Fibroblast of upper back skin (primary cell): ENCODE measurements at places on chromosomes 12 and 14.
A peak's percentile ranks its signal among the peaks of the same experiment; 100 is the strongest.

DNA sequence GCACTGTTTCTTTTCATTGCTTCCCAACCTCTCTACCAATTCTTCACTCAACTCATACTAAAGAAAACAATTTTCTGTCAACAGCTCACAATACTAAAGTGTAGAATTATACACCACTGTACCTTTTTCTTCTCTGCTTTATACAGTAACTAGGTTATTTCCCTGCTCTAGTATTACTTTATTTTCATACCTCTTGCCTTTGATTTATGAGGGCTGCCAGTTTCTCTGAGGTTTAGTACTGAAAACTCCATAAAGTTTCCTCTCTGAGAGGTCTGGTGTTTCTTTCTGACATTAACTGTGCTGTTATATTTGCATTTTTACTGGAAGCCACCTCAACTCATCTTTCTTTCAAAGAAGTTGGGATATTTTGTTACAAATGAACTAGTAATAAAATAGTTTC lies 63.0 kb upstream of the GRIP1 start:
- DNase-seq: no peak

DNA sequence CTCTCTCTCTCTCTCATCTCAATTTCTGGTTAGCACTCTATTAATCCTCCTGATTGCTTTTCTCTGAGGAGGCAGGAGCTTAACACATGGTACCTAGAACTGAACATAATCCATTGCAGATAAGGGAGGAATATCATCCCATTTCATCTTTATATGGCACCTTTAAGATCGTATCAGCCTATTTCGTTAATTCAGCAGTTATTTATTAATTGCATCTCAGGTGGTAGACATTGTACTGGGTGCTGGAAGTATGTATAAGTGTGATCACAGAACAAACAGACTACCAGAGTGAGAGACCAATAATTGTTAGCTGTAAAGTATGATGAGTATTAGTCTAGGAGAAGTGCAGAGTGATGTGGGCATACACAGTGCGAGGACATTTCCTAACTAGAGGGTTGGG lies 39.0 kb downstream of the AKAP6 start:
- DNase-seq: no peak

DNA sequence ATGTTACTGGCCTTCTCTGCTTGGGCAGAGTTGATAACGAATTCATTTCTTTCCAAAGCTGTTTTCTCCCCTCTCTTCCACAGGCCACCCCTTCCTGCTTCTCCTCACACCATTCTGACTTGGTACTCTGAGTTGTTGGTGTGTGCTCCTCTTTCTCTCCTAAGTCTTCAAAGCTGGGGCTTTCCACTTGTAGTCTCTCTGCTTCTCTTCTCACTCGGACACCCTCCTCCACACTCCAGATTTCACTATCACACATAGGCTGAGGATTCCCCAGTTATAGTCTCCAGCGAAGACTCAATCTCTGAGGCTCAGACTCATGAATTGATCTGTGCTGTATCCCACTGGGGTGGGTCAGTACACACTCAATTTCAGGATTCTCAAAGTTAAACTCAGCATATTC lies 201.0 kb downstream of the SSPN start:
- DNase-seq: no peak

GRCh38 chr14:74981462-74981782 lies 21.3 kb upstream of the EIF2B2 start:
- DNase-seq: no peak

DNA sequence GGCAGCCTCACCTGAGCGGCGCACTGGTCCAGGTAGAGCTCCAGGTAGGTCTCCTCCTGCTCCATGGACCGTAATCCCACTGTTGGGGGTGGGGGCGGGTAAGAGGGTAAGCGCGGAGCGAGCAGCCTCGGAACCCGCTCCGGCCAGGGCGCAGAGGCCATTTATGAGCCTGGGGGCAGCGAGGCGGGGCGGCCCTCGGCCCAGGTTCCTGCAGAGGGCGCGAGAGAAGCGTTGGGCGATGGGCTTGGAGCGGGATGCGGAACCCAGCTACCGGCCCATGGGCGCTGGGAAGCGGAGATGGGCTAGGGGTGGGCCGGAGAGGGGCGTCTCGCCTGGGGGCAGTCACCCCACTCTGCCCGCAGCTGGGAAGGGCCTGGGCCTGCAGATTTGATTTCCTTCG lies at the start of gene TBPL2:
Gene TBPL2 (minus strand): TSS at position 232 of the 400 bp plus-strand sequence. CDS start 167 bp downstream, at position 65.
- no peak for DNase-seq

DNA sequence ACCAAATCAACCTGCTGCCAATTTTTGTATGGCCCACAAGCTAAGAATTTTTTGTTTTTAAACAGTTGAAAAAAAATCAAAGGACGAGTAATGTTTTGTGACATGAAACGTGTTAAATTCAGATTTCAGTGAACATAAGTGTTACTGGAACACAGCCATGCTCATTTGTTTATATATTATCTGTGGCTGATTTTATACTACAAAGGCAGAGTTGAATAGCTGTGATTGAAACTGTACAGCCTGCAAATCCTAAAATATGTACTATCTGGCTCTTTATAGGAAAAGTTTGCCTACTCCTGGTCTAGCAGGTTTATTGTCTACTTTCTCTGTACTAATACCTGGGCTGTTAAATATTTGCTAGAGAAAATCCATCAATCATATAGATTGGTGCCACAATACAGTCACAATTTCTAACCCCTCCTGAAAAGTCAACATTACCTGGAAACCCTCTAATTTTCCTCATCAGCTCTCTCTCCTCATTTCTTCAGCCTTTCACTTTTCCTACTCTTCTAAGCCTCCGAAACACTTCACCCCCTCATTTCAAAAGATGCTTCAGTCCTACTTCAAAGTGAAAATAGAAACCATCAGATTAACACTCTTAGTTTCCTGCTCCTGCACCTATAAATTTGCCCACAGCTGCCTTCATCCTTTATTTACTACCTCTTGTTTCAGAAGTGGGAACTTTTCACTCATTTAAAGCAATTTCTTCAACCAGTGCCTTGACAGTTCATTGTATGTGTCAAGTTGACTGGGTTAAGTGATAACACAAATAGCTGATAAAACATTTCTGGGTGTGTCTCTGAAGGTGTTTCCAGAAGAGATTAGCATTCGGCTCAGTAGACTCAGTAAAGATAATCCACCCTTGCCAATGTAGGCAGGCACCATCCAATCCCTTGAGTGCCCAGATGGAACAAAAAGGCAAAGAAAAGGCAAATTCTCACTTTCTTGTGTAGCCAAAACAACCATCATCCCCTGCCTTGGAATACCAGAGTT lies 18.0 kb upstream of the C2CD5 start:
- DNase-seq: no peak

DNA sequence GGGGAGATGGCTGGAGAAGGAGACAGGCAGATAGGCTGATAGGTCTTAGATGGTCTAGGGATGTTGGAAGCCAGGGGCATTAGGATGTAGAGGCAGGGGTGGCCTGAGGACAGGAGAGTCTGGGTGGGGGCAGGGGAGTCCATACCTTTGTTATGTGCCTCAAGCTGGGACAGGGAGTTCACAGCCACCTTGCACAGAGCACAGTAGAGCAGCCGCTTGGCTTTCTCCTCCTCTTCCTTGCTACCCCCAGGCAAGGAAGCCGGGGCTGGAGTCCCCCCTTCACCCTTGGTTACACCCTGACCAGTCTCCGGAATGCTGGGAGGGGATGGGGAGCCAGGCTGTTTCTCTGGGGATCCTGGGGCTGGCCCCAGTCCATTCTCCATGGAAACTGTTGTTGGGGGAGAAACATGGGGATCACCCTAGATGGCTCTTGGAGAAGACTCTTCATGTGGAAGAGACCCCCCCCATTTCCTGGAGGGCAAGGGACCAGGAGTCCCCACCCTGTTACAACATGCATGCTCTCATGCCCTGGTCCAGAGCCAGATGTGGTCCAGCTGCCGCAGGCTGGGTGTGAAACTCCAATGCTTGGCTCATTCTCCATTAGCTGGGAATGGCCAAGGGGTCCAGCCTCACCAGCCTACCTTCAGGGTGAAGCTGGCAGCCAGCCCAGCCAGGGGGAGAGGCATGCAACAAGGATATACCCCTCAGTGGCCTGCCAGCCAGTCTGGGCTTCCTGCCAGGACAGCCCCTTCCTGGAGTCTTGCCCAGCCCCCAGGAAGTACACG lies 7.2 kb upstream of the GPR84 start:
- no peak for DNase-seq

GRCh38 chr12:80443974-80444666 lies at the start of gene PTPRQ:
Gene PTPRQ (plus strand): TSS chr12:80444235. CDS start chr12:80444346, 111 bp downstream.
- peak; percentile 62 for DNase-seq

DNA sequence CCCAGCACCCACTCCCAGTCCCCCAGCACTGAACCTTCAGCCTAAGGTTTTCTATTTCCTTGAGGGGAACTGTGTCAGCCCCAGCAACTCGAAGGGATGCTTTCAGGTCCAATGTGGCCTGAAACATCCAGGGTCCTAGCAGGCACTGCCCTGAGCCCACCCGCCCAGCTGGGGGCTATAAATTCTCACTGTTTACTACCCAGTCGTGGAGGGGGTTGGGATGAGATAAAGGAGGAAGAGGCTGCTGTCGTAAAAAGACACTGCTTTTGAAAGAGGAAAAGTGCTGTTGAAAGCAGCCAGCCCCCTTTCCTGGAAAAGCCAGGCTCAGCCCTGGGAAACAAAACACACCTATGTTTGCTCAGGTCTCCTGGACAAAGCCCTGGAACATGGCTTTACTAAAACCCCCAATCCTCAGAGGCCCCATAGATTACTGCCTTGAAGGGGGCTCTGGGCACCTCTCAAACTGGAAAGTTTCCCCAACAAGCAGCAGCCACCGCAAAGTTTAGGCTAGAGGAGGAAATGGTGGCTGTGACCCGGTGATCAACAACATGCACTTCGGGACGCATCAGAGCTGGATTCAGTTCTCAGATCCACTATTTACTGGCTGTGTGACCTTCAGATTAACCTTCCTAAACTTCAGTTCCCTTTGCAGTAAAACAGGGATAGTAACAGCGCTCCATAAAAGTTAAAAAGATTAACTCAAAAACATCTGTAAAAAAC lies 51.0 kb downstream of the ACTN1 start:
- no peak for DNase-seq

DNA sequence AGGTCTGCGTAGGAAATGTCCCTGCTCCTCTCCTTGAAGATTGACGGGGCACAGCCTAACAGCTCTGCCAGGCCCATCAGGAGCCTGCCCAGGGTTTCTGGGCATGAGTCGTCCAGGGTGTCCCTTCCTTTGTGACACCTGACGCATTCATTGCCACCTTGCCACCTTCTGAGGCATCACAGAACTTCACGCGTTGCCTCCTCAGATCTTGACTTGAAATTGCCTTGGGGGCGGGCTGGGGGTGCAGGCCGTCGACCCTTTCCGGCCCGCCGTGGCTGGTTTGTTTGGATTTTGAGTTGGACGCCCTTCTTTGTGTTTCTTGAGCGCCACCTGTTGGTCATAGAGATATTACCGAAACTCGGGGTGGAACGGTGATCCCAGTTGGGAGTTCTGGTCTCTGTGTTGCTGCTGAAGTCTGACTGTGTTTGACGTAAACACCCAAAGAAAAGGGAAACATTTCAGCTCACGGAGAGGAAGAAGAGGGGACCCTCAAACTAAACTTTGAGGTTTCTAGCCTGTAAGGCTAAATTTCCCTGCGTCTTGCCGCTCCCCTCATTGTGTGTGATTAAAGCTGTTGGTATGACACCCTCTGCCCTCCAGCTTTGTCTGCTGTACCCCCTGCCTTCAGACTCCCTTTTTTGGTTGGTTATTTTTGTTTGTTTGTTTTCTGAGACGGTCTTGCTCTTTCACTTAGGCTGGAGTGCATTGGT lies 44.6 kb downstream of the MLXIP start:
- peak; percentile 65 for DNase-seq

DNA sequence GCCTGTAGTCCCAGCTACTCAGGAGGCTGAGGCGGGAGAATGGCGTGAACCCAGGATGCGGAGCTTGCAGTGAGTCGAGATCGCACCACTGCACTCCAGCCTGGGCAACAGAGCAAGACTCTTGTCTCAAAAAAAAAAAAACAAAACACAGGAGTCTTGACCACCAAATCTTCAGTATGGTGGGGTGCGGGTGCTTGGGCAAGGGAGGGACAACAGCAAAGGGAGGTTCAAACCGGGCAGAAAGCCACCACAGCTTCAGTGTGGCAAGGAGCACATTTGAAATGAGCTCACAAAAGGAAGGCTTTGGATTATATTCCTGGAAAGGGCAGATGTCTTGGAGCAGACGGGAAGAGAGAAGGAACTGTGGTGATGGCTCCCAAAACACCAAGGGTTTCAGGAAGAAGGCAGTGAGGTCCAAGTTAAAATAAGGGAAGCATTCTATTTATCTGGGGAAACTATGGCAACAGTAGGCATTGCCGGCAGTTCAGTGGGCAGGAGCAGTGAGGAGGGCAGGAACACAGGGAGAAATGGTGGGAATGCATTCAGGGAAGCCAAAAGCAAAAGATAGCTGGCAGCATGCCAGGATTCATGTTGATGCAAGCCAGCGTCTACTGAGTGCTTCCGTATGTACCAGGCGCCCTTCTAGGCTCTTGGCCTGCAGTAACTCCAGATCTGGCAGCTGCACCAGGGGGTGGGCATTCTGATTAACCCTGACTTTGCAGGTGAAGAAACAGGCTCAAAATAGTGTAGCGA lies 51.0 kb upstream of the SRSF5 start:
- peak; percentile 78 for DNase-seq

- DNase-seq: no peak
These were observed at the start of gene RAB35 for GRCh38 chr12:120116441-120116791. Gene RAB35 (minus strand): TSS chr12:120116753. CDS start chr12:120116650, 103 bp downstream.

DNA sequence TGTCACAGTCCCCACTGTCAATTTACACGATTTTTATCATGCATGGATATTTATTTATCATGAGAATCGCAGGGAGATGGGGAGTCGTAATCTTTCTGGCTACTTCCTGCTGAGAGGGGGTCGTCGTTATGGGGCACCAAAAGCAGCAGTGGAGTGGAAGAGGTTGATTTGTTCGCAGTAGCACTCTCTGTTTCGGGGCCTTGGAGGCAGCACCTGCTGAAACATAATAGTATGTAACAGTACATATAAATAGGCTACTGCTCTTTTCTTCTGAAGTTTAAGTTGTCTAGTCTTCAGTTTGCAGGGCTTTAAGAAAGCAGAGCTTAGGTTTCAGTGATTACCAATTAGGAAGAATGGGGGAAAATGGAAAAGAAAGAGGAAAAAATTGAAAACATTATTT lies 3.8 kb downstream of the SOAT2 start:
- no peak for DNase-seq

GRCh38 chr14:22419620-22420019 lies 169.4 kb downstream of the DAD1 start:
- peak; percentile 78 for DNase-seq

GRCh38 chr12:93339695-93340094 lies 38.0 kb upstream of the NUDT4 start:
- no peak for DNase-seq

- DNase-seq: no peak
These were observed 1.8 kb upstream of the BTG1 start for GRCh38 chr12:92147491-92147890.

- no peak for DNase-seq
These were observed 310.2 kb downstream of the MDGA2 start for GRCh38 chr14:47365233-47365632.

DNA sequence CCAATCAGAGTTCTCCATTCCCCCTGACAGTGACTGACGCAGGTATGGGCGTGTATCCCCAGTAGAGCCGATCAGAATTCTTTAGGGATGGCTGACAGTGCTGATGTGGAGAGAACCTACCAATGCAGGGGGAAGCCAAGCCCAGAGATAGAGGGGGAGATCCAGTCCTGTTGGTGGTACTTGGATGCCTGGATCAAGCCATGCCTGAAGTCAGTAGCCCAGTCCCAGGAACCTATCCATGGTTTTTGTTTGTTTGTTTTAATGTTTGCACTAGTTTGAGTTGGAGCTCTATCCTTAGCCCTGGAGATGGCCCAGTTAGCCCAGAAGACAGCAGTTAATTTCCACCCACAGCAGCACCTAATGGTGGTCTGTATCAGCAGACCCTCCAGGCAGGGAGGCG lies 40.2 kb downstream of the FOXN4 start:
- DNase-seq: no peak
